AG10803 (cell line): ENCODE measurements at places on chromosomes 12 and 14.
A peak's percentile ranks its signal among the peaks of the same experiment; 100 is the strongest.

- no peak for DNase-seq
Observed at GRCh38 chr12:99444859-99445316, 202.7 kb upstream of the GARIN6 start.

DNA sequence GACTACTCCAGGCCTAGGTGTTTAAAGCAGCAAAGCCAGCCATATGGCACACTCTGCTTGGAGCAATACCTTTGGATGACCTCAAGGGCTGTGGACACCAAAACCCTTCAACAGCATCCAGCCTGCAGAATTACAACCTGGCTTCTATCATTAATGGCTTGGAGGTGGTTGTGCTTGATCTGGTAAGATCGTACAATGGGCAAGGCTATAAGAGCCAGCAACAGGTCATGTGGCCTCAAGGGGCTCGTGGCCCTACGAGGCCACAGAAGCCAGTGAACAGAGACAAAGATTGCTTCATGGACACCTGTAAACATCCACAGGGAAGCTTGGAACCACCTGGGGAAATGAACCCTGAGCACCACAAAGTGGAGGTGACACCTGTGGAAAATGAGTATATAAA, 657.3 kb downstream of the BCL11B start:
- DNase-seq = no peak

DNA sequence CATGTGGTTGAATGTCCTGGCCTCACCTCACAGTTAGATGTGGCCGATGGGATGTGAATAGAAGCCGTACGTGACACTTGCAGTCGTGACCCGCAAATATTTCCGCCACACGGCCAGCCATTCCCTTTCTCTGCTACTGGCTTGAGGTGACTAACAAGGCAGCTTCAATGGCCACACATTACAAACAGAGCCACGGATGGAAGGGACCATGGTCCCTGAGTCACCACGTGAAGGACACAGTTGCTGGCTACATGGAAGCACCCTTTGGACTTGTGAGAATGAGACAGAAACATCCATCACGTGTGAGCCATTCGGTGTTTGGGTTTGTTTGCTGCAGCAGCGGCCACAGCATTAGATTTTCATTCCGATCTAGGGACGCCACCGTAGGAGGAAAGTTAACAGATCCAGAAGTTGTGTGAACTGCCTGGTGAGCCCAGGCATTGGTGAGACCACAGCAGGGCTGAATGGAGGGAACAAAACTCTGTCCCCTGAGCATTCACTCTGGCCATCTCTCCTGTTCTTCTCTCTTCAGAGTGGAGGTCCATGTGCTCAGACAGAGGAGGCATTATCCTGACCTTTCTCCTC, 33.5 kb upstream of the ADGRD1 start:
- peak; percentile 64 for DNase-seq

DNA sequence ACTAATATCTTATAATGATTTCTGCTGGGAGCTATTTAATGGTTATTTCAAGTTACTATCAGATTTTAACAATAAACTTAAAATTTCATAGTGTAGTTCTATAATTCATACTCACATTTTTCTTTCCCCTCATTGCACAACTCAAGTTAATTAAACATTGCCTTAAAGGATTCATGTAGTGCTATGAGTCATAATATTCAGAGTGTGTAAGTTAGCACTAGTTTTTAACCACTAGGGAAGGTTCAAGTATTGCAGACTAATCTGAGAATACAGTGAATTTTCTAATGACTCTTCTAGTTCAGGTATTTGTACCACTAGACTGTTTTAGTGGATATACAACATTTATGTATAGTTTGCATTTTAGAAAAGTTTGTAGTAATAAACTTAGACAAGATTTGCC, 49.9 kb downstream of the FOXA1 start:
- DNase-seq = peak; percentile 4

DNA sequence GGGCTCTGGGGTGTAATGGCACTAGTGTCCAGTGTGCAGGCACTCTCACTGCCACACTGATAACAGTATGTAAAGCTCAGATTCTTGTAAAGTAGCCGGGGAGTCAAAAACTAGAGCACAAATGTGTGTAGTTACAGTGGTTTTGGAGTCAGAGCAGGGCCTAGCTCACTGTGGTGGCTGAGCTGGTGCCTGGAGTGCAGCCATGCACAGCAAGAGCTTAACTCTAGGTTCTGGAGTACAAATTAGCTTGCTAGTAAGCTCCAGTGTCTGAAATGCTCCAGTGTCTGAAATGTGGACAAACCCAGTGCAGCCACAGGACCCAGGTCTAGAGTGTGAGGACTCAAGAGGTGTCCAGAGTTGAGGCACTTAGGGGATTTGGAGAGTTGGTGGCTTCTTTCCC, 149.2 kb downstream of the MSRB3 start:
- no peak for DNase-seq

GRCh38 chr12:122834921-122835749, at the start of gene HIP1R:
TSS of gene HIP1R (plus strand) at chr12:122835457. CDS start at chr12:122835551, 94 bp downstream.
- no peak for DNase-seq

- DNase-seq = no peak
Observed at GRCh38 chr14:46352844-46353243, 298.7 kb downstream of the RPL10L start.

DNA sequence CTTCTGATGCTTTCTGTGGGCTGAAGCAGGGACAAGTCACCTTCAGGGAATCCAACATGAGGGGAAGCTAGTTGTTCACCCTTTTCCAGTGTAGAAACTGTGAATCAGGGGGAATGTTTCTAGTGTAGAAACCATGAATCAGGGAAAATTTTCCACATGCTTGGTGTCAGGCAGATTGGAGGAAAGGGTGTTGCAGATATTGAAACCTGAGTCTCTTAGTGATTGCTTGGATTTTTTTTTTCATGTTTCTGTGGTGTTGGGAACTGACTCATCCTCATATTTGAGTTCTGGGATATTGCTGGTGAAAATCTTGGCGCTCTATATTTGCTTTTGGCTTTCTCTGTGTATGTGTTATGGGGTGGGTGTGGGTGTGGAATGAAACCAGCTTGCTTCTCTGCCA, 144.5 kb upstream of the FBXO33 start:
- no peak for DNase-seq

DNA sequence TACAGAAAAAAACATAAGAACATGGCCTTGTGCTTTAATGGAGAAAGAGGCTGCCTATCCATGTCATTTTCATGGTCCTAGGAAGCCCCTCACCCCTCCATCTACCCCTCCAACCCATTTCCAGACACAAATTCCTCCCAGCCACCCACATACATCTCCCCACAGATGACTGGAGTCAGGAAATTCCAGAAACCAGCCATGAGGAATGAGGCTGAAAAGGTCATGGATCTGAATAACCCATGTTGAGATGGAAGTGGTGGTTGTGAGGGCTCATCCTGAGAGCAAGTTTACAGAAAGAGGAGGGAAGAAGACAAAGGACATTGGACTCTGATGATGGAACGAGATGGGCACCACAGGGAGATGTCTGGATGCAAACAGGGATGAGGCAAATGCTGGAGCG, 23.9 kb upstream of the C12orf42 start:
- no peak for DNase-seq

DNA sequence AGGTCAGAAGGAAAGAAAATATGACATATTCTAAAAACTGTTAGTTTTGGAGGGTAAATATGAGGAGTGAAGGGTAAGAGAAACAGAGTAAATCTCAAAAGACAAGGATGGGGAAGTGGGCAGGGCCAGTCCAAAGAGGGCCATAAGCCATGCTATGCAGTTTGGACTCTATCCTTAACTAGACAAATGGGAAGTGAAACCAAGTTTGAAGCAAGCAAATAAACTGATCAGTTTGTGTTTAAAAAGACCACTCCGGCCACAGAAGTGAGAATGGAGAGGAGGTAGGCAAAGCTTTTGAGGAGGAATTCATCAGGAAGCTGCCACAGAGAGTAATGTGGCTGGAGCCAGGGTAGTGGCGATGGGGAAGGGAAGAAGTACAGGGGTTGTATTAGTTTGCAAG, 37.5 kb upstream of the DAAM1 start:
- DNase-seq = no peak

DNA sequence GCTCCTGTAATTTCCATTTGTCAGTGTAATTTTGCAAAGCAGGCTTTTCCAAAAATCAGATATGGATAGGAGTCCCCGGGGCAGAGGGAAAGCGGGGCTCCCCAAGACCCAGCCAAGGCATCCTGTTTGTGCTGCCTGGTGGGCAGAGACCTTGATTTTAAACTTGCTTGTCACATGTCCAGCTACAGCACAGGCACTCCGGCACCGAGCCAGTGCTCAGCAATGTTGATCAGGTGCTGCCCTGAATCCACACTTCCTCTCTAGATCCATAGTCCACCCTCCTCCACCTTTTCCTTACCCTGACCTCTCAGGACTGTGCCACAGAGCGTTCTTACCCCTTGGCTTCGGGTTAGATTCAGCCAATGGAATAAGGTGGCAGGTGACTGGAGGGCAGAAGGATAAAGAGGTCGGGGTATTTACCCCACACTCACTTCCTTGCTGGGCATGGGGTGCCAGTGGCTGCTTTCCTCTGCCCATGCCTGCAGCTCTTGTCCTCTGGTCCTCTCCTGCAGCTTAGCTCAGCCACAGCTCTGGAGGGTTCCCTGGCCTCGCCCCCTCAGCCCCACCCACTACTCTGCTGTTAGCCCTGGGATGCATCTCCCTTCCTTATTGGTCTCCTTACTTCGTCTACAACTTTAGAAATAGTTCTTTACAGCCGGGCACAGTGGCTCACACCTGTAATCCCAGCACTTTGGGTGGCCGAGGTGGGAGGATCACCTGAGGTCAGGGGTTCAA, 80.1 kb downstream of the IRF2BPL start:
- no peak for DNase-seq

DNA sequence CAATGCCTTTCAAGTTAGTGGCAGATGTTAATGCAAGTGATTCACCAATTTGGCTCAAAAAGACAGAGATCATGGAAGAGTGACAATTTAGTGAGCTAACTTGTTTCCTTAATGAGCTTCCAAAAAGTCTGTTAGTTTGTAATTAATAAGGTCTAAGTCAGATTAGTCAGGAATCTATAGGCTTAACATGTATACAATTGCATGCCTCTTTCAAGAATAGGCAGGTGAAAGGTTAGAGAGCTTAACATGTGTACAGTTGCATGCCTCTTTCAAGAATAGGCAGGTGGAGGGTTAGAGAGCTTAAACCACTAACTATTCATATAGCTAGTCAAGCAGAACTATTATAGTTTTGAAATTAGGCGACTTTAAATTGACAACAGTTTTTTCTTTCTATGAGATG, 663.8 kb downstream of the C12orf50 start:
- no peak for DNase-seq

- no peak for DNase-seq
Observed at GRCh38 chr14:102565959-102566358, 26.5 kb upstream of the RCOR1 start.

- DNase-seq = no peak
Observed at GRCh38 chr14:101726954-101727302, 34.6 kb upstream of the PPP2R5C start.

GRCh38 chr14:47555333-47555732, 120.1 kb downstream of the MDGA2 start:
- no peak for DNase-seq

DNA sequence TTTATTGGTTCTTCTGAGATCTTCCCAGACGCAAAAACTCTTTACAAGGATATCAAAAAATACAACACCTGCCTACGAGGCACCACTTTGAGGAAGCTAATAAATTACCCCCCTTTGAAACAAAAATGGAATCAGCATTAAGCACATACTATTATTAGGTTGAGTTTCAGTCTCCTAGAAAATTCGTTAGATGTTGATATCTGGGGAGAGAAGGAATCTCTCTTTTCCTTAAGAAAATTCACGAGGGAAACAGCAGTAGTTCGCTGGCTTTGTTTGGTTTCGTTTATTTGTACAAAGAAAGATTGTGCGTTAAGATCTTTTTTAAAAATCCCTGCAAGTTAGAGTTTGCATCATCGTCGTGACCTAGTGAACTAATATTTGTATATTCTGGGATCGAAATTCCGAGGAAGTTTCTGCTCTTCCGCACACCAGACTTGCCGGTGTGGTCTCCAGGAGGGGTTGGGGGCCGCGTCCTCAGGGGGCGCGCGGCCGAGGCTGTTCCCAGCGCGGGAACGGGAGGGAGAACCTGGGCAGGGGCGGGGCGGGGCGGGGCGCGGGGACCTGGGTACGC, 12.1 kb downstream of the NKX2-1 start:
- DNase-seq = no peak

- DNase-seq = no peak
Observed at GRCh38 chr14:81153187-81153586, 67.6 kb downstream of the GTF2A1 start.

GRCh38 chr14:34250959-34251358, 211.1 kb downstream of the SPTSSA start:
- no peak for DNase-seq

DNA sequence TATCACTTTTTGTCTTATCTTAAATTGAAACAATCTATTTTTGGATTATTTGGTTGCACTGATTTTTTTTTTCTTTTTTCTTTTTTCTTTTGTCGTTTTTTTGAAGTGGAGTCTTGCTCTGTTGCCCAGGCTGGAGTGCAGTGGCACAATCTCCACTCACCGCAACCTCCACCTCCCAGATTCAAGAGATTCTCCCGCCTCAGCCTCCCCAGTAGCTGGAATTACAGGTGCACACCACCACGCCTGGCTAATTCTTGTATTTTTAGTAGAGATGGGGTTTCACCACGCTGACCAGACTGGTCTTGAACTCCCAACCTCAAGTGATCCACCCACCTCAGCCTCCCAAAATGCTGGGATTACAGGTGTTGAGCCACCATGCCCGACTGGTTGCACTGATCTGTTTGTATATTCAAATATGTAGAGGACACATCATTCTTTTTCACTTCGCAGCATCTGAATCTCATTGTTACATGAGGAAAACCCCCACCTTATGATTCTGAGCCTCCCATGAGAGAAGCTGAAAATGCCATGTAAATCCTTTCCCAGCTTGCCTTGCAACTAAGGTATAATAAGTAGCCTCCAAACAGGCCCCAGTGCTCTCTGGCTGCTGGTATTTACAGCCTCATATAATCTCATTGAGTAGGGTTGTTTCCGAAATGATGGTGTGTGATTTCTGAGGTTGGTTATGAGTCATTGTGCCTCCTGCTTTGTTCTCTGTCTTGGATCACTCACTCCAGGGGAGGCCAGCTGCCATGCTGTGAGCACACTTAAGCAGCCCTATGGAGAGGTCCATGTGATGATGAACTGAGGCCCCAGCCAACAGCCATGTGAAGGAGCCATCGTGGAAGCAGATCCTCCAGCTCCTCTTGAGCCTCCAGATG, 5.2 kb upstream of the HSP90B1 start:
- DNase-seq = peak; percentile 70

- no peak for DNase-seq
Observed at GRCh38 chr14:42869681-42870080, 1263.0 kb downstream of the LRFN5 start.

DNA sequence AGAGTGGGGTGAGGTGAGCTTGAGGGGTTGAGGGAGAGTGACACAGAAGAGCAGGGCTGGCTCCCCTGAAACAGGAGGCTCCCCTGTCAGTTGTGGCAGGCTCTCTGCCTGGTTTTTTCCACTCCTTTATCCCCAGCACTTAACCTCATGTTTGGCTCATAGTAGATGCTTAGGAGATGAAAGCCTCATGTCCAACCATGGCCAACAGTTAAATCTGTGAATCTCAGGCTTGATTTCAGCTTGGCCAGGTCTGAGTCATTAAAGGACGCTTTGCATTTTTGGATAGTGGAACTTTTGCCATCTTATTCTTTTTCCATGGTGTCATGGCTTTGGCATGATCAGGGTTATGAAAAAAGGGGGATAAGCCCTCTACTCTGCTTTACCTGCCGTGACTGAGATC, 117.2 kb downstream of the CACNA1C start:
- peak; percentile 64 for DNase-seq

GRCh38 chr12:51784688-51785087, 63.8 kb downstream of the FIGNL2 start:
- DNase-seq = no peak
